ENCODE measurements at places on chromosomes 7 and 10.
A peak's percentile ranks its signal among the peaks of the same experiment; 100 is the strongest.

GRCh38 chr7:71131256-71132126 lies 453 bp upstream of the GALNT17 start:
- peak; percentile 2 for DNase-seq

GRCh38 chr10:23834091-23834490 lies 374.8 kb upstream of the KIAA1217 start:
- DNase-seq: no peak

- DNase-seq: no peak
Observed at GRCh38 chr10:20776384-20777118, 120.6 kb downstream of the NEBL start.

DNA sequence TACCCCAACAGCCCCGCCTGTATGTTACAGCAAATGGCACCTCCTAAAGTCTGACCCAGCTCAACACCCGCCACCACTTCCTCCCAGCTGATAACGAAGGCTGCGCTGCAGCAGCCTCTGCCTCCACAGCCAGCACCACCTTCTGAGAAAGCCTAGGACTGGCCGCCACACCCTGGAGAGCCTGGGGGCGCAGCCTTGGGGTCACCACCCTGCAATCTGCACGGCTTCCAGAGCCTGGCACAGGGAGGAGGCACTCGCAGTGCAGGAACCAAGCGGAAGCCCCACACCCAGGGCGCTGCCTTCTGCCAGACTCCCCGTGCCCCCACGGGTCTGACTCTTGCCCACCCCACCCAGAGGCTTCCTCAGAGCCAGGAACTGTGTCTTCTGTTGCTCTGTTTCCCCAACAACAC lies 112.5 kb downstream of the MAD1L1 start:
- DNase-seq: no peak

DNA sequence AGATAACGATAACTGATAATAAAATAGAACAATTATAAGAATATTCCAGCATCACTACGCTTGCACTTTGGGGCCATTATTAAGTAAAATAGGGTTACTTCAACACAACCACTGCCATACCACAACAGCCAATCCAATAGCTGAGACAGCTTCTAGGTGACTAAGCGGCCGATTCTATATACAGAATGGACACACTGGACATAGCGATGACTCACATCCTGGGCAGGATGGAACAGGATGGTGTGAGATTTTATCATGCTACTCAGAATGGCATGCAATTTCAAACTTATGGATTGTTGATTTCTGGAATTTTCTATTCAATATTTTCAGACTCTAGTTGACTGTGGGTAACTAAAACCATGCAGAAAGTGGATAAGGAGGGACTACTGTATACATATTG lies 920.9 kb downstream of the LRMDA start:
- peak; percentile 95 for DNase-seq

GRCh38 chr10:63605197-63605967 lies 84.2 kb downstream of the REEP3 start:
- no peak for DNase-seq

- DNase-seq: no peak
Observed at GRCh38 chr10:43249962-43250614, 16.8 kb downstream of the RASGEF1A start.

- peak; percentile 11 for DNase-seq
Observed at GRCh38 chr7:103810112-103810744, 179.2 kb downstream of the RELN start.

DNA sequence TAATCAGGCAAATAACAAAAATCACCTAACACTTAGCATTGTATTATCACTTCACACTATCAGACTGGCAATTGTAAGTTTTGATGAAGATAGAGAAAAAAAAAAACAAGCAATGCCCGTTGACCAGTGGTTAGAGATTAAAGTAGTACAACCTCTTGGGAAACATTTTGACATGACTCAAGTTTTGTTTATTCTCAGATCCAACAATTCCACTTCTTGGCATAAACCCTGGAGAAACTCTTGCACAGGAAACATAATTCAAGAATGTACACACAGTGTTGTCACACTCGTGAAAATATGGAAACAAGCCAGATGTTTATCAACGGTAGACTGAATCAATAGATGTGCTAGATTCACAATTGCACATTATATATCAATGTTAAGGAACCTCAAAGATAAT lies 37.2 kb downstream of the FRMD4A start:
- DNase-seq: no peak

GRCh38 chr10:132069122-132069848 lies 3.5 kb downstream of the JAKMIP3 start:
- no peak for DNase-seq

DNA sequence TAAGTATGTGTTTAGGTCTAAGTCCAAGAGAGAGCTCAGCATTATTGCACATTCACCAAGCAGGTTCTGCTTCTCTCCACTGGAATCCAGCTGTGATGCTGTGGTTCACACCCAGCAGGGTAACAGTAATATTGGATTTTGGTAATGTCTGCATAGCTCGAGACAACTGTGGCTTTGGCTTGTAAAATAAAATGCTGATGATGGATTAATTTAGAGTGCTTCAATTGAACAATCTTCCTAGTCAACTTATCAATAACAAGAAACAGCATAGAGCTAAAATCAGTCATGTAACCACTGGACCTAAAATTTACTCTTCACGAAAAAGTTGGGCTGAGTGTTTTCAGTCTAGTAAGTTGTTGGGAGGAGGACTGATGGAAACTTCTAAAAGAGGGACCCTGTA lies 709.2 kb downstream of the TYW1 start:
- DNase-seq: no peak

All from brain microvascular endothelial cell (primary cell).